ENCODE measurements at places on chromosomes 1 and 21.

- DNase-seq, result no peak
Measured at GRCh38 chr1:216907100-216907499, 183.9 kb upstream of the ESRRG start.

- no peak for DNase-seq
Measured at GRCh38 chr1:151885479-151885878, 23.8 kb downstream of the THEM4 start.

DNA sequence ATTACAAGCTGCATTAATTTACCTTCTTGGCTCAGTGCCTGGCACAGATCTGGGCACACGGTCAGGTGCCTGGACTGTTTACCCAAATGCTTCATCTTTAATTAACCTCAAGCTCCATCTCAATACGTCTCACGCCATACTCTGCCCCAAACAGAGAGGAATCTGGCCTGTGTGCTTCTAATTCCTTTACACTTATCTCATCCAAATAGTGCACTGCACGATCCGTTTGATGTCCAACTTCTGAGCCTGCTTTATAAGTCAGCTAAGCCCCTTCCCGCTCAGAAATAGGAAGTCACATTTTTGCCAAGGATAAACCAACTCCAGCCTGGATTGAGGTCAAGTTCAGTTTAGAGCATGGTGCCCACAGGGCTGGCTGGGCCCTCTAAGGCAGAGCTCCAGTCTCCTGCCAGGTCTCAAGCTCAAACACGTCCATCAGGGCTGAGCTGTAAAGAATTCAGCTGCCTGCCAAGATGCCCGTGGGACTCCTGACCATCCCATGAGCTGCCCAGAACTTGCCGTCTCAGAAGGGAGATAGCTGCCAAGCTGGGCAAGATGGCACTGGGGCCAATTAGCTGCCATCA, 233.5 kb downstream of the TRABD2B start:
- DNase-seq, result no peak

- DNase-seq, result no peak
Measured at GRCh38 chr1:207424570-207425131, 29.5 kb upstream of the CR2 start.

GRCh38 chr1:111873460-111874030, 115.9 kb downstream of the KCND3 start:
- no peak for DNase-seq

GRCh38 chr1:63777286-63777685, 3.5 kb downstream of the ROR1 start:
- DNase-seq, result no peak

GRCh38 chr21:27425574-27425973, 458.7 kb upstream of the ADAMTS5 start:
- no peak for DNase-seq

DNA sequence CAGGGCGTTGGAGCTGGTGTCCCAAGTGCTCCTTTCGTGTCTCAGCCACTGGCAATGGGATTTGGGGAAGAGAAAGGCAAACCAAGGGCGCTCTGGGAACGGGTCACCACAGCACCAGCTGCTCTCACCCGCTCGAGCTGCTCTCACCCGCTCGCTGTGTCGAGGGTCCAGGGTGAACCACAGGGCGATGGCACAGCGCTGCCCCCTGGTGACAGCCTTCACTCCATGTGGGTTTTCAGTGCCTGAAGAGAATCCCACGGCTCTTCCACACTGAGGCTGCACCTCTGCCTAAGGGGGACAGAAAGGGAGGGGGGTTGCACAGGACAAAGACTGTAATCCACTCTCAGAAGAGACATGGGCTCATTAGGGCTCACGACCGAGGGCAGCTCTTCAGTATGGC, 7.1 kb upstream of the CLDN19 start:
- DNase-seq, result no peak

DNA sequence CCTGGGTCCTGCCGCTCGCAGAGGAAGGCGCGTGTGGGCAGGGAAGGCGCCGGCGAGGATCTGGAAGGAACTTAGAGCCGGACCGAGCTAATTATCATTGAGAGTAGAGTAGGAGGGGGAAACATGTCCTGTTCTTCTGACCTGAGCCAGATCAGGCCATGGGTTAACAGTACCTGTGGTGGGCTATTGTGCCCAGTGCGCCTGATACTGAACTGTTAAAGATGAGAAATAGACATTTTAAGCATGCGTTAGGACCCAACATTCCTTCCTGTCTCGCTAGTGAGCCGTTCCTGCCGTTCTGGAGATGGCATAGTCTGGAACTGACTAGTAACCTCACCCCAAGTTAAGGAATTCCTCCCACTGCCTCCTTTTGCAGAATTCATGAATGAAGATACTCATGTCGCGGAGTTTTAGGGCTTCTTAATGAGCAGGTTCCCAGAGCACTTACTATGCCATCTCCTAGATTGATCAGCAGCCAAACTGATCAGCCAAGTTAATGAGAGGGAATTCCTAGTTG, 870 bp downstream of the STRIP1 start:
- DNase-seq, result no peak

GRCh38 chr1:203513585-203514031, 19.7 kb downstream of the OPTC start:
- no peak for DNase-seq

DNA sequence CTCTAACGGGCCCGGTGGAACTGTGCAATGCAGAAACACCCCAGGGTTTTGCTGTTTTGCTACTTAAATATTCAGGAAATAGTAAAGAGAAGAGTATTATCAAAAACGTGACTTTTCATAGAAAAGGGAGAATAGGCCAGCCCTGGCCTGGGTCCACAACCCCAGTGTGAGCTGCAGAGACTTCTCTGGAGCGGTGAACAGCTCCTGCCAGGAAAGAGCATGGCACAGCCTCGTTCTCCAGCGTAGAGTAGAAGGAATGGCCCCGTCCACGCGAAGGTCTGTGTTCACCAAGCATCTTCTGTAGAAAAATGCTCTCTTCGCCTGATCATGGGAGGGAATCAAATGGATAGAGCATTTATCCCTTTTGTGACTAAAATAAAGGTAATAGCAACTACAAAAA, 51.4 kb downstream of the PDE9A start:
- DNase-seq, result no peak

- DNase-seq, result no peak
Measured at GRCh38 chr21:41783476-41784180, 16.8 kb upstream of the RIPK4 start.

DNA sequence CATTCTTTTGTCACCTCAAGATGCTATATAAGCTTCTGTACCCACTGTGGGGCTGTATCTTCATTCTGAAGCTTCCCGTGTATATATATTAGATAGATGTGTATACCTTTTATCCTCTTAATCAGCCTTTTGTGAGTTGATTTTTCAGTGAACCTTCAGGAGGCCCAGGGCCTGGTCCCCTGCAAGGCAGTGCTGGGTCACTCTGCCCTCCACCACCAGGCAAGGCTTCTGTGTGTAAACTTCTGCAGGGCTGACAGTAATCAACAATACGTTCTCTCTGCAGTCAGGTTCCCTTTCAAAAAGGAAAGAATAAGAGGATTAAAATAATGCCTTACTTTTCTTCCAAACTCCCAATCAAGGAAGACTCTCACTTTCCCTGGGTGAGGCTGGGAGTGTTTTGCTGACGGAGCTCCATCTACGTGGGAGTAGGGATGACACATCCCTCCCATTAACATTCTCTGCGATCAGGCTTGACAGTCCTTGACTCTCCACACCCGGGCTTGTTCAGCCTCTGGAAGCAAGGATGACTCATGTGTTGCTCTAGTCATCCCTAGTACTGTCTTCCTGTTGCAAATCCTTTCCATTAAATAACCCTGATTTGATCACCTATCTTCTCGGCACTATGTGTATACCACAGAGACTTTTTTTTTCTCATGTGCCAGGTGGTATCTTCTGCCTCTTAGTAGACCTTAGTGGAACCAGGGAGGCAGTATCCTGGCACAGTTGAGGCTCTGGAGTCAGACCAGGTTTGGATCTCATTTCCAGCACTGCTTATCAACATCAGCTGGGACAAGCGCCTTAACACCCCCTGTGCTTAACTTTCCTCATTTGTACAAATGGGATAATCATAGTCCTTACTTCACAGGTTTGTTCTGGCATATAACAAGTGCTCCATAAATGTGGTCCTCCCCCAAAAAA, 70.3 kb upstream of the KCNK1 start:
- DNase-seq, result no peak

- DNase-seq, result no peak
Measured at GRCh38 chr1:97565886-97566285, 354.9 kb downstream of the DPYD start.

- no peak for DNase-seq
Measured at GRCh38 chr1:11989669-11990068, 9.4 kb downstream of the MFN2 start.

DNA sequence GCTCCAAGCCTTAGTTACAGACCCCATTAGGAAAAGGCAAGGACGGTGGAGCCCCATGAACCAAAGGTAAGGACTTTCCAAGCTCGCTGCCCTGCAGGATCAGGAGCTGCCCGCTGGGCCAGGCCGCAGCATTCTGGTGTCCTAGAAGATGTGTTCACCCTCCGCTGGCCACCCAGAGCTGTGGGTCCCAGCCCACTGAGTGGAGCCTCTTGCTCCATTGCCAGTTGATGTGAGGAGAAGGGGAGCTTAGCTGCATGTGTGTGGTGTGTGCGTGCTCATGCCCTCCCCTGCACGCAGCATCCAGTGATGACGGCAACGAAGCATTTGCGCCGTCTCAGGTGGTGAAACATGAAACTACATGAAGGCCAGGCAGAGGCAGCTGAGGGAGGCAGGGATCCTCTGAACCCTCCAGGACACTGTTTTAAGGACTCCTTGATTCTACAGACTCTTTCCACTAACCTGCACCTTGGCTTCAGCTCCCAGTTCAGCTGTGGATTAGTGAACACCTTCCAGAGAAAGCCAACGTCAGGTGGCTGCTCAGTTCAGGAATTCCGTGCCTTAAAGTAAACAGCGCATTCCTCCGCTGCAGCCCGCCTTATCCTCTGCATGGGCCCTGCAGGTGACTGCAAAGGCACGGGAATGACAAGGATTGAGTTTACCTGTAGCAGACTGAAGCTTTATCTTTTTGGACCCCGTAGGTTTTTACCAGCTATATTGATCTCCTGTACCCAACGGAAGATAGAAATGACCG, 48.7 kb downstream of the SMYD2 start:
- no peak for DNase-seq

GRCh38 chr1:150018165-150018564, 7.6 kb upstream of the OTUD7B start:
- DNase-seq, result no peak

Data from stimulated activated CD8-positive, alpha-beta memory T cell treated with anti-CD3 and anti-CD28 coated beads, Interleukin-15, amount 100 ng/mL, for 4 hours (primary cell).